ENCODE measurements at places on chromosomes 16 and 17. TPM values are rescaled to one million over a fixed set of nuclear protein-coding genes. Genes with fewer than 3 reads are reported as not detected.

Gene KRTAP4-6
- polyA plus RNA-seq = not detected

Gene TMEM98
- polyA plus RNA-seq = 18.2 TPM

Gene TMEM101
- polyA plus RNA-seq = 12.9 TPM

Gene HSD17B1
- polyA plus RNA-seq = 9.0 TPM

Gene SPNS3
- polyA plus RNA-seq = 1.3 TPM

Gene ADCY9
- 3.8 TPM for polyA plus RNA-seq

Gene ASGR1
- polyA plus RNA-seq = 2.0 TPM

Gene WNK4
- polyA plus RNA-seq = 12.8 TPM

Gene MRPL38
- 65.8 TPM for polyA plus RNA-seq

Gene MPO
- not detected for polyA plus RNA-seq

Gene SUPT4H1
- polyA plus RNA-seq = 80.8 TPM

Gene KRTAP4-1
- polyA plus RNA-seq = not detected

Data from esophagus (tissue), 2 donors.